ENCODE measurements at places on chromosomes 5 and 9. TPM values are rescaled to one million over a fixed set of nuclear protein-coding genes. Genes with fewer than 3 reads are reported as not detected.

The TMCO6 gene
- 28.6 TPM for total RNA-seq

The SARDH gene
- total RNA-seq: 0.71 TPM

The PCA3 gene
- total RNA-seq: not detected

The LRRC14B gene
- not detected for total RNA-seq

The FOXD4L5 gene
- total RNA-seq: 0.32 TPM

The CATSPER3 gene
- 1.5 TPM for total RNA-seq

The KCNMB1 gene
- total RNA-seq: not detected

All from T-helper 1 cell treated with Interleukin-12 subunit alpha and Interleukin-12 subunit beta and Interleukin-4 antibody, amounts not matched to agents 30 ng/mL and 1 ng/mL, for 36 hours (primary cell).